Kidney (tissue), 22 donors: ENCODE measurements at places on chromosomes 7 and 10.

- H3K4me1 ChIP-seq = peaks cover 8% of the 10 kb centered on the region
- DNase-seq = no peak
- H3K4me3 ChIP-seq = no peak overlapping the region
- no peak overlapping the region for H3K27ac ChIP-seq
- no peaks in the 10 kb centered on the region for H3K27me3 ChIP-seq
- no peaks in the 10 kb centered on the region for H3K36me3 ChIP-seq
Observed at GRCh38 chr10:75663947-75664664, 232.7 kb downstream of the LRMDA start.

DNA sequence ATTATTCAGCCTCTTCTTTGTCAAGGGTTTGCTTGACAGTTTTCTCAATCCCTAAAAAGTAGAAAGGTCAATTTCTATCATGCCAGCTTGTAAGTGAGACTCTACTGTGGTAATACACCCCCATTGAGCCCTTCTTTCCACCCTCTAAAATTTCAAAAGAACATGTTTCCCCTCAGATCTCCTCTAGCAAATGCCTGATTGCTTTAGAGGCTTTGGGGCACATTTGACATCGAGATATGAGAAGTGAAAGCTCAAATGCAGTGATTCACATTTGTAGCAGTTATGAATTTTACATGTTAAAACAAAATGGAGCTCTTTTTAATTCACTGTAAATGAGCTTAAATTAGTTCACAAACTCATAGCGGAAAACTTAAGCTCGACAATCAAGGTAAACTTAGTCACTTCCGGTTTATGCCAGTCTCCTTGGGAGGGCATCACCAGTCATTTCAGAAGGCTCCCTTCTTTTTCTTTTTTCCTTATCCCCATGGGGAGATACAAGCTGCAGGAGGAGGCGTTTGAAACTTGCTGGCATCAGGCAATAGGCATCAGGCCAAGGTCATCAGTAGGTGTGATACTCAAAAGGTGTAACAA, 55.3 kb upstream of the ADO start:
- H3K27ac ChIP-seq = no peak overlapping the region
- H3K36me3 ChIP-seq = no peaks in the 10 kb centered on the region
- H3K27me3 ChIP-seq = no peaks in the 10 kb centered on the region

DNA sequence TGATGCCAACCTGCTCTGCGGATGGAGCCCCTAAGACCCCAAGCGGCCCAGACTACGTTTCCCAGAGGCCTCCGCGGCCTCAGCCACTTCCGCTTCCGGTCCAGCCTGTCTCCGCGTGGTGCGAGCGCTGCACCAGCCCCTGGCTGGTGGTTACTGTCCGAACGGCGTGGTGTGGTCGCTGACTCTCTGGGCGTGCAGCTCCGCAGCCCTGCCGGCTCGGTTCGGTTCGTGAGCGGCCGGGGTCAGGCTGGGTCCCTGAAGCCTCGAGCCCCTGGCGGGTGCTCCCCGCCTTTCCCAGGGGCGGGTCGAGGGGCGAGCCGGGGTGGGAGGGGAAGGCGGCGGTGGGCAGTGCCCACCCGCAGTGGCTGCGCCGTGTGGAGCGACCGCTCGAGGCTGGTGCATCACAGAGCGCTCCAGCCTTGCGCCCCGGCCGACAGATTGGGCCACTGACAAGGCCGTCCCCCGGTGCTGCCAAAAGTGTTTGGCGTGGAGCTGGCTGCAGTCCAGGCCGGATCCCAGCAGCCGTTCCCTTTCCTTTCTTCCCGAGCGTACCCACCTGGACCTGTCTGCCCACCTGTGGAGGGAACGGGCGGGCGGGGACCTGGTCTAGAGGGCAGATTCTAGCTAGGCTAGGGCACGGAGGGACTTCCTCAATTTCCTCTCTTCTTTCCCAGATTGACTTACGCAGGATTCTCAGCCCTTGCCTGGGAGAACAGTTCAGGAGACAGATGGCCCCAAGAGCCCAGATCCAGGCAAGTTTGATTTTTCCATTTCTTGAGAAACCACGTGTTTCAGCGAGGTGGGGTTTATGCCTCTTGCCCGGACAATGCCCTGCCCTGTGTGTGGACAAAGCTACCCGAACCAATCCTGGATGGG, at the start of gene ZNF485:
ZNF485 (plus strand) TSS at position 116 of the 876 bp plus-strand sequence; CDS start at position 729, 613 bp downstream.
- no peaks in the 10 kb centered on the region for H3K36me3 ChIP-seq
- DNase-seq = peak; percentile 81
- no peak within 1 kb of the TSS for H3K27ac ChIP-seq
- no peaks in the 10 kb centered on the region for H3K27me3 ChIP-seq

DNA sequence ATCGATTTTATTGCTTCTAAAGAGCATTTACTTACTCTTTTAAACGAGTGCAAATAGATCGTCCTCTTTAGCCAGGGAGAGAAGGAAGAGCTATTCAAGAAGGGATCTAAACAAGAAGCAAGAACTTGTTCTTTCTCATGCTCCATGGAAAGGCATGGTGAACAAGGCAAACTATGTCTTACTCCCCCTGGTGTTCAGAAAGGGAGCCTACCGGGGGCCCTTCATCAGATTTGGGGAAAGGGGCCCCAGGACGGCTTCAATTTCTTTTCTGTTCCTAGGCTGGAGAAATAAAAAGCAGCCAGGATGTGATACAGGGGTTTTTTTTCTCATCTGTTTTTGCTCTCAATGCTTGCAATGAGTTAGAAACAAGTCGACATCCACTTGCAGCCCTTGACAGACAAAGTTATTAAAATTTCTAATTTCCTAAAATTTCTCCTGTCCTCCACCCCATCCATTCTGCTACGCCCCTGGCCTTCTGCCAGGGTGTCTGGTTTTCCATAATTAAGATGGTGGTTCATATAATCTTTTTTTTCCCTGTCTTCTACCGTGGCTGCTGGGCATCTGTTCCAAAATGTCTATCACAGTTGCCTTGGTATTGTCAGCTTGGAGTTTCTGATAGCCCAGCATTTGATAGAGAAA, 214.4 kb downstream of the CREB5 start:
- H3K4me1 ChIP-seq = no peaks in the 10 kb centered on the region
- H3K36me3 ChIP-seq = no peaks in the 10 kb centered on the region
- no peaks in the 10 kb centered on the region for H3K27me3 ChIP-seq
- no peak overlapping the region for H3K27ac ChIP-seq

DNA sequence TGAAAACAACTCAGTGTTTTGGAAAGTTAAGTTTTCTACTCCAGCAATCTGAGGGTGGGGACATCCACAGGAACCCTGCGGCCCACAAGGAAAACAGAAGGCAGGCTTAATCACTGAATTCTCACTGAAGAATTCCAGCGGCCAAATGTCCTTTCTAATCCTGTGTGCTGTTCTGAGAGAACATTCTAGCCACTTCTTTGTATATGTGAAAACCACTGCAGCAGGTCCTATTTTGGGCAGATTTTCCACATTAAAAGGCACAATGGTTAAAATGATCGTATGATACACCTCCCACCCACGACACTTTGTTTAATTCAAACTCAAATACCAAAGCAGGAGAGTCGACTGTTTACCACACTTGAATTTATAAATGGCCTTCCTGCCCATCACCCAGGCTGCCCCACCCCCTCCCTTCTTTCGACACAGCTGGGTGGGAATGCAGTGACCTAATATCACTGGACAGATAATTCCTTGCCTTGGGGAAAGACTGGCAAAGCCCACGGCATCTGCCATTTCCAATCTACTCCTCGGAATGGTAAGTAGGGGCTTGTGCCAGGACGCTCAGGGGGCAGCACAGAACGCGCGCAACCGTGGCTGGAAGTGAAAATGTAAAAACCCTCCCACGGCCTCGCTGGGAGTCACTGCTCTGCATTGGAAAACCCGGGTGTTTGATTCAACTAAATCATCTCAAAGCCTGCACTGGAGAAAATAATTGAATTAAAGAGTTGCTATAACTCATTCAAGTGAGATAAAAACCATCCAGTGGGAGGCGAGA, 67.0 kb downstream of the CTBP2 start:
- peaks cover 30% of the 10 kb centered on the region for H3K4me1 ChIP-seq
- H3K27ac ChIP-seq = peak overlapping the region; percentile 44

DNA sequence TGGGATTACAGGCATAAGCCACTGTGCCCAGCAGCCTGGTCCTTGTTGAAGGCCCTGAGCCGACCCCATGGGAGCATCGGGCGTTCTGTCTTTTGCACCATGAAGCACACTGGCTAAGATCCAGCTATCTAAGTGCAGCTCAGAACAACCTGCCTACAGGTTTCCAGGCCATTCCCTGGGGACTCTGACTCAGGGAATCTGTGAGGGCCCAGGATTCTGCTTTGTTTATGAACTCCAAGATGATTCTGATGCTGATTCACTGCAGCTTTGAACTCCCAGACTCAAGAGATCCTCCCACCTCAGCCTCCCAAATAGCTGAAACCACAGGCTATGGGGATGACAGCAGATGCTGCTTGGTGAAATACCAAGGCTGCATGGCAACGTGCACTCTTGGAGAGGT, 30.2 kb downstream of the NPTX2 start:
- no peaks in the 10 kb centered on the region for H3K27me3 ChIP-seq
- H3K4me1 ChIP-seq = no peaks in the 10 kb centered on the region
- no peak for DNase-seq
- no peak overlapping the region for H3K4me3 ChIP-seq

DNA sequence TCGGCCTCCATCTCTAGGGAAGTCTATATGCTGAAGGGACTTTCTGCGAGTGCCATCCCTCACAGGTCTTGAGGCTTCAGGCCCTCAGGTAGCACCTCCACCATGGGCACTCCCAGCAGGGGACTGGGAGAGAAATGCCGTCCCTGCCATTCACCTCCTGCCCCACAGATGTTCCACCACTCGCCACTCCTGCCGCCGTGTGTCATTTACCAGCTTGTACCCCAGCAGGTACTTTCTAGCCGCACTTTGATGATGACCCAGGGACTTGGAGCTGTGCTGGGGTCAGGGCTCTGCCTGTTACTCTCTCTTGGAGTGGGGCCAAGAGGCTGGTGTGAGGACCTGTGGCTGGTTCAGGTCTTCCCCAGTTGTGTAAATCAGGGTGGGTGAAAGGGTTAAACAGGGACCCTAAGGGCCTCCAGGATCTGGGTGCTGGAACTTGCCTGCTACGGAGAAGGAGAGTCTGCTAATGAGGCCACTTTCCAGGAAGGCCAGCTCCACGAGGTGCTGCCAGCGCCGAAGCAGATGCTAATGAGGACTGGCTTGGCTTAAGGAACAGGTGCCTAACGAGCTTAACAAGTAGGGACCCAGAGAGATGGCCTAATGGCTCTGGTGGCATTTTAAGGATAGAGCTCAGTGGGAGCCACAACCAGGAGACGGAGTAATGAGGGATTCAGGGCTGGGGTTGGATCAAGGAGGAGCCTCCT, 32.4 kb downstream of the CRHR2 start:
- no peak for DNase-seq
- no peak overlapping the region for H3K27ac ChIP-seq
- H3K27me3 ChIP-seq = no peaks in the 10 kb centered on the region

GRCh38 chr7:130949550-130949949, 215.5 kb upstream of the KLF14 start:
- no peaks in the 10 kb centered on the region for H3K27me3 ChIP-seq
- DNase-seq = no peak
- no peak overlapping the region for H3K4me3 ChIP-seq
- peaks cover 10% of the 10 kb centered on the region for H3K36me3 ChIP-seq

DNA sequence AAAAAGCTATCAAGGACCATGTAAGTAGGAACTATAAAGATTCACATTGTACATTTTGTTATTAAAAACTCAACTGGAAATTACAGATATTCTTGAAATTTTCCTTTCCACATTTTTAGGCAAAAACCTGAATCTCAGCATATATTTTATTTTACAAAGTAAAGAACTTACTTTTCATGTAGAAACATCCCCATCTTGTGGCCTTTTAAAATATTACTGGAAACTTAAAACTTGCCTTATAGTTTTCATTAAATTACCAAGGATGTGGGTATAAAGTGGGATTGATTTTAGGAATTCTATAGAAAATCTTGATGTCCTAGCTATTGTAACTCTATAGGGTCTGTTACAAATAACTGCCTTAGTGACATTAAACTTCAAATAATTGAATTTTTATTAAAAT, 10.6 kb downstream of the DBF4 start:
- H3K4me1 ChIP-seq = no peaks in the 10 kb centered on the region
- no peak overlapping the region for H3K4me3 ChIP-seq
- no peaks in the 10 kb centered on the region for H3K36me3 ChIP-seq
- no peak for DNase-seq
- H3K27me3 ChIP-seq = no peaks in the 10 kb centered on the region
- no peak overlapping the region for H3K27ac ChIP-seq

GRCh38 chr7:20918156-20918555, 131.5 kb upstream of the SP8 start:
- DNase-seq = no peak
- H3K27me3 ChIP-seq = no peaks in the 10 kb centered on the region
- no peaks in the 10 kb centered on the region for H3K4me1 ChIP-seq
- H3K36me3 ChIP-seq = no peaks in the 10 kb centered on the region

- H3K36me3 ChIP-seq = no peaks in the 10 kb centered on the region
- no peak for DNase-seq
- no peak overlapping the region for H3K4me3 ChIP-seq
- H3K27ac ChIP-seq = no peak overlapping the region
- no peaks in the 10 kb centered on the region for H3K4me1 ChIP-seq
Observed at GRCh38 chr7:80681272-80681885, 42.9 kb downstream of the CD36 start.

GRCh38 chr10:124535731-124536495, 74.3 kb downstream of the LHPP start:
- H3K36me3 ChIP-seq = peaks cover 3% of the 10 kb centered on the region
- H3K4me3 ChIP-seq = no peak overlapping the region
- H3K27me3 ChIP-seq = no peaks in the 10 kb centered on the region
- no peak for DNase-seq
- no peaks in the 10 kb centered on the region for H3K4me1 ChIP-seq
- no peak overlapping the region for H3K27ac ChIP-seq

- no peaks in the 10 kb centered on the region for H3K27me3 ChIP-seq
- H3K4me1 ChIP-seq = no peaks in the 10 kb centered on the region
- no peaks in the 10 kb centered on the region for H3K36me3 ChIP-seq
- no peak for DNase-seq
- no peak overlapping the region for H3K27ac ChIP-seq
- no peak overlapping the region for H3K4me3 ChIP-seq
Observed at GRCh38 chr7:6556196-6556595, 4.9 kb upstream of the GRID2IP start.

DNA sequence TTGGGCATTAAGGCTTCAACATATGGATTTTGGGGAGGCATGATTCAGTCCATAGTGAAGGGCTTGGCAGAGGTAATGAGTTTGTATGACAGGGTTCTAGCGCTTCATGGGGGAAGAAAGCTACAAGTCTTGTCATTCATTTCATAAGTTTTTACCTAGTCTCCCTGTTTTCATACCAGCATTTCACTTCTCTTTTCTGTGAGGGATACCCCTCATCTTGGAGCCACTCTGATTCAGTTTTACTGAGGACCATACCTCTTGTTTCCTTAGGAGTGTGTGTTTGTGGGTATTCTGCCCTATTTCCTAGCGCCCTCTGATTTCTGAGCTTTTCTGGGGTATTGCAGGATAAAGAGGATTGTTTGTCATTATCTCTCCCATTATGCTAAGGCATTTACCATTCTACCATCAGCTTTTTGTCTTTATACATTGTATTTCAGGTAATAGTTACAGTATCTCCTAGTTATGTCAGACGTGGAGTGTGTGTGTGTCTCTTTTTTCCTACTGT, 6.8 kb downstream of the RSBN1L start:
- H3K4me3 ChIP-seq = no peak overlapping the region
- peaks cover 3% of the 10 kb centered on the region for H3K4me1 ChIP-seq
- H3K27ac ChIP-seq = no peak overlapping the region
- no peak for DNase-seq

GRCh38 chr7:66333443-66333842, 128.3 kb downstream of the TPST1 start:
- peaks cover 10% of the 10 kb centered on the region for H3K4me1 ChIP-seq
- no peak overlapping the region for H3K4me3 ChIP-seq
- no peak overlapping the region for H3K27ac ChIP-seq
- no peak for DNase-seq
